ENCODE measurements at places on chromosomes 7 and 10. TPM values are rescaled to one million over a fixed set of nuclear protein-coding genes. Genes with fewer than 3 reads are reported as not detected.

The UTF1 gene
- not detected for total RNA-seq

The ADAM22 gene
- total RNA-seq, result 3.0 TPM

The GRM3 gene
- not detected for total RNA-seq

The MXI1 gene
- total RNA-seq, result 48.2 TPM

The LRRC4 gene
- total RNA-seq, result not detected

The PRRT4 gene
- total RNA-seq, result 0.69 TPM

The FUOM gene
- 32.2 TPM for total RNA-seq

The PRPS1L1 gene
- not detected for total RNA-seq

The SPDYE2 gene
- total RNA-seq, result not detected

The TBX20 gene
- not detected for total RNA-seq

The HMX3 gene
- total RNA-seq, result 0.45 TPM

The NRCAM gene
- 3.2 TPM for total RNA-seq

The TAS2R3 gene
- total RNA-seq, result 1.0 TPM

The MYL10 gene
- not detected for total RNA-seq

The EPHA1 gene
- 2.8 TPM for total RNA-seq

The ACTR3C gene
- total RNA-seq, result 2.6 TPM

GRCh38 chr7:30082686-30083085 is 52.1 kb upstream of the MTURN start:
- DNase-seq, result no peak

- DNase-seq, result no peak
Measured at GRCh38 chr7:151237244-151238189, 5.2 kb downstream of the CHPF2 start.

- no peak for DNase-seq
Measured at GRCh38 chr7:156604311-156604710, 36.3 kb upstream of the RNF32 start.

DNA sequence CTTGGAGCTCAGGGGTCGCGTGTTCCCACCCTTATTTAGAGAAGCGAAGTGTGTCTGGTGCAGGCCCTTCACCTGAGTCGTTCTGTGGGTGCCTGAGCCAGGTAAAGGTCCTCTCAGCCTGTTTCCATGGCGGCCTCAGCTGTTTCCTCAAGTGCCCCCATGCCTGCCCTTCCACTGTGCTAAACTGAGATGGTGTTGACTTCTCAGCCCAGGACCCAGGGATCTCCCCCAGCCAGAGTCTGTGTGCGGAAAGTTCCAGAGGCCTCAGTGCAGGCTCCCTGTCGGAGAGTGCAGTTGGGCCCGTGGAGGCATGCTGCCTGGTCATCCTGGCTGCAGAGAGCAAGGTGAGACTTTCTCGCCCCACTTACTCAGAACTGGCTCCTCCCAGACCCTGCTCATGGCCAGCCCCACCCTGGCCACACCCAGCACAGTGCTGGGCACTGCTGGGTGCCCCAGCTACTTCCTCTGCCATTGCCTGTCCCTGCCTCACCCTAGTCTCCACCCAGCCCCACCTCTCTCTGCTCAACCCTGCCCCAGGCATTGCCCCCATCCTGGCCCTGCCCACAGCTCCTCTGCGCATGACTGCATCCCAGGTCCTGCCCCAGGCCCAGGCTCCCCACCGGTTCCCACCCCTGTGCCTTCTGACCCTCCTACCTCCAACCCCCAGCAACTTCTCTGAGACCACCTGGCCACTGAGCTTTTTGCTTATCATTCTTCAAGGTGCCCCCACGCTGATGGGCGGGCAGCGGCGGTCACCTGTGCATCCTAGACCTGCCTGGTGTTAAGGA is 20.3 kb downstream of the NACAD start:
- DNase-seq, result no peak

- peak; percentile 86 for DNase-seq
Measured at GRCh38 chr7:151448261-151449252, 8.6 kb upstream of the CRYGN start.

- DNase-seq, result no peak
Measured at GRCh38 chr7:75980430-75981202, 13.8 kb downstream of the TMEM120A start.

DNA sequence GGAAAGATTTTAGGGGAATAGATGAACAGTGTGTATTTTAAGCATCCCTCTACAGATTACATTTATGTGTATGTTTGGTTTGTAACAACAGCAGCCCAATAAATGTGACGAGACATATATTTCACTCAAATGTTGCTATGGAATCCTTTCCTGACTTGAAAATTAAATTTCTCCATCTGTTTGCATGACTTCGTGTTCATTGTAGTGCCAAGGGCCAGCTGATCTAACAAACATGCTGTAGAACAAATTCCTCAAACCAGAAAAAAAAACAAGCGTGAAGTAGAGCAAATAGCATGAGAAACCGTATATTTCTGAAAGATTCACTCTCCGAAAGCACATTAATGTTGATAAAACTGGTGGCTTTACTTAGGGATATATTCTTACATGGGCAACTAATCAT is 87.8 kb downstream of the NRCAM start:
- no peak for DNase-seq

DNA sequence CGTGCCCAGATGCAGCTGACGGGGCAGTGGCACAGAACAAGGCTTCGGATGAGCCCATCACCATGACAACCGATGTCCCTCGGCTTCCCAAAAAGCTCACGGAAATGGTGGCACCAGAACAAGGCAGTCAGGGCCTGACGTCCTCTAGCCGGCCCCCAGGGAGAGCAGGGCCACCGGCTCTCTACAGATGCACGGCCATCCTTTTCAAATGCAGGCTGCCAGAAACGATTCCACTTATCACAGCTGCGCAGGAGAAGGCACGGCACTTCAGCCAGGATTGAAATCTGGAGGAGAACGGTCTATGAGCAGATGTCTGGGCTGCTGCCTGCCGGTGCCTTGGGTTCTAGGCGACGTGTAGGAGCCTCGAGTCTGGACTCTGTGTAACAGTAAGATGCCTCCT is 223.8 kb downstream of the ZMYND11 start:
- DNase-seq, result no peak

DNA sequence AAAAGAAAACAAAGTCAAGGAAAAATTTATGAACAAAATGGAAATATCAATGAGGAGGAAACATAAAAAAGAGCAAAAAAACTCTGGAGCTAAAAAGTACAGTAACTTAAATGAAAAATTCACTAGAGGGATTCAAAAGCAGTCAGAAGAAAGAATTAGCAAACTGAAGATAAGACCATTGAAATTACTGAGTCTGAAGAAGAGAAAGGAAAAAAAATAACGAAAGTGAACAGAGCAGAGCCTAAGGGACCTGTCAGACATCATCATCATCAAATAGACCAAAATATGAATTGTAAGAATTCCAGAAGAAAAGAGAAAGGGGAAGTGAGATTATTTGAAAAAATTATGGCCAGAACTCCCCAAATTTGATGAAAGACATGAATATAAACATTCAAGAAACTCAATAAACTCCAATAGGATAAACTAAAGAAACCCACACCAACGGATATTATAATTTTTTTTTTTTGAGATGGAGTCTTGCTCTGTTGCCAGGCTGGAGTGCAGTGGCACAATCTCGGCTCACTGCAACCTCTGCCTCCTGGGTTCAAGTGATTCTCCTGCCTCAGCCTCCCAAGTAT is 16.2 kb downstream of the NPC1L1 start:
- DNase-seq, result no peak

- DNase-seq, result no peak
Measured at GRCh38 chr10:125344573-125345171, 184.3 kb upstream of the CTBP2 start.

DNA sequence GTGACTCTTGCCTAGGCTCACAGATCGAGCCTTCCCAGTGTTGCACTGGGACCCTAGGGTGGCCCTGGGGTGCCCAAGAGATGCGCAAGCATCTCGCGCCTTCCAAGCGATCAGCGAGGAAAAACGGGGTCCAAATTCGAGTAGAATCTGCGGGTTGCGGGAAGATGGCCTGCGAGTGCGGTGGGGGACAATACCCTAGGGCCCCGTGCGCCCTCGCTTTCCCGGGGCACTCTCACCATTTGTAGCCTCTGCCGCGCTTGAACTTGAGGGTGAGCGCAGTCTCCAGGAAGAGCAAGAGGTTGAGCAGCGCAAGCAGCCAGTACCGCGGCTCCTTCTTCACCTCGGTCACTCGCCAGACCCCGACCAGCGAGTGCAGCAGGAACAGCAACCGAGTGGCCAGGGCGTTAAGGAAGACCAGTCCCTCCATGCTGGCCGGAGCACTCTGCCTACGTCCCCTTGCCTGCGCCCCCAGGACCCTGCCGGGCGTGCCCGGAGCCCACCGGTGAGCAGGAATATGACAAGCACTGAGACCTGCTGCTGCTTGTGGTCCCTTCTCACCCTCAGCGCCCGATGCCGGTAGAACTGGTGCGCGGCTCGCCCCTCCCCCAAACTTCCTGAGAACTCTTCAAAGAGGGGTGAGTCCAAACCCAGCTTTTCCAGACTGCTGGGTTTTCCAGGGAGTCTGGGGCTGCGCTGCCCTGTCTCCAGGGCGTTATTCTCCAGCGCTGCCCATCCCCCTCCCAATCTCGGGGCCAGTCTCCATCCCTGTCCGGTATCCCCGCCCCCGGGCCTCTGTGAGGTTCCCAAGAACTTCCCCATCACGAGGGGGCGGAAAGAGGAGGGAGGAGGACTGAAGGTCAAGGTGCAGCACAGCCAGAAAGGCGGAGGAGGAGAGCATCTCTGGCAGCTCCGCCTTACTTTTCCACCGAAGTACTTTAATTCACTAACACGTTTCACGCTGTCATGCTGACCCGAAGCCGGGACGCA is at the start of gene TMEM26:
TSS of gene TMEM26 (minus strand) at position 727 of the 987 bp plus-strand sequence. CDS start at position 427, 300 bp downstream.
- DNase-seq, result peak; percentile 5

- DNase-seq, result no peak
Measured at GRCh38 chr10:20870834-20871233, 26.3 kb downstream of the NEBL start.

DNA sequence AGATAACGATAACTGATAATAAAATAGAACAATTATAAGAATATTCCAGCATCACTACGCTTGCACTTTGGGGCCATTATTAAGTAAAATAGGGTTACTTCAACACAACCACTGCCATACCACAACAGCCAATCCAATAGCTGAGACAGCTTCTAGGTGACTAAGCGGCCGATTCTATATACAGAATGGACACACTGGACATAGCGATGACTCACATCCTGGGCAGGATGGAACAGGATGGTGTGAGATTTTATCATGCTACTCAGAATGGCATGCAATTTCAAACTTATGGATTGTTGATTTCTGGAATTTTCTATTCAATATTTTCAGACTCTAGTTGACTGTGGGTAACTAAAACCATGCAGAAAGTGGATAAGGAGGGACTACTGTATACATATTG is 920.9 kb downstream of the LRMDA start:
- no peak for DNase-seq

DNA sequence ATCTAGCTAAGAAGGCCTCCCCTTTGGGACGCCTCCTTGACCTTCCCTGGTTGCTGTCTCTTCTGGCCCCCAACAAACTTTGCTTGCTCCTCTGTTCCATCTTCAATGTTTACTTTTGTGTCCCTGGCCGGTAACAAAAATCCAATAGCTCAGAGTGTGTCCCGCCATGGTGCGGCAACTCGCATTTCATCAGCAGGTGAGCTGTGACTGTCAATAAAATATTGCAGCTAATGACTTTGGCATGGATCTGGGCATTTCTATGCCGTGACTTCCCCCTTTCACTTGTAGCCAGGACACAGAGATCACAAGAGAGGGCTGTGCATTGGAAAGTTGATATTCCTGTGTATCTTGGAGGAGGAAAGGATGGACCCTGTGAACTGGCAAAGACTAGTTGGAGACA is 317.6 kb downstream of the RPS24 start:
- DNase-seq, result no peak

DNA sequence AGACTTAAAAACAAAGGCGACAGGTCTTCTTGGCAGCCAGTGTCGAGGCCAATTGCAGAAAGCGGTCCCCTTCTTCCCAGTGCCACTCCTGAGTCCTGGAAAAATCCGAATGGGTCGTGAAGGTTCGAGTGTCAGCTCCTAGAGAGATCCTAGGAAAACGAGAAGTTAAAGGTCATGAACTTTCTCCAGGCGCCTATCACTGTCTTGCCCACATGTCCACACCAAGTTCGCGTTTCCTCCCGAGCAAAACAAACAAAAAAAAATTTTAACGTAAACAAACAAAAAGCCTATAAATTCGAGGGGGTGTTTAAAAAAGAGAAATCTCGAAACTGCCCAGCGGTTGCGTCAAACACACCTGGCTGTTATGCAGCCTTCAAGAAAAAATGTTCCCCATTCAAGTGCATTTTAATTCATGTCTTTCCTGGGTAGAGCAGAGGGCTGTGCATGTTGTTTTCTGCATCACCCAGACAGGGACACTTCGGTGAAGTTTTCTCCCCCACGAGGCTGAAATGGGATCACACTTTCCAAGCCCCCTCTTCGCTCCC is 1.5 kb downstream of the ARHGAP21 start:
- peak; percentile 40 for DNase-seq

GRCh38 chr7:27244488-27245123 is 2.0 kb downstream of the EVX1 start:
- no peak for DNase-seq

- no peak for DNase-seq
Measured at GRCh38 chr10:128739930-128740329, 613.7 kb upstream of the MKI67 start.

- DNase-seq, result no peak
Measured at GRCh38 chr7:29574659-29575058, 11.0 kb downstream of the PRR15 start.

GRCh38 chr10:44261710-44262455 is 123.0 kb downstream of the CXCL12 start:
- DNase-seq, result peak; percentile 33

DNA sequence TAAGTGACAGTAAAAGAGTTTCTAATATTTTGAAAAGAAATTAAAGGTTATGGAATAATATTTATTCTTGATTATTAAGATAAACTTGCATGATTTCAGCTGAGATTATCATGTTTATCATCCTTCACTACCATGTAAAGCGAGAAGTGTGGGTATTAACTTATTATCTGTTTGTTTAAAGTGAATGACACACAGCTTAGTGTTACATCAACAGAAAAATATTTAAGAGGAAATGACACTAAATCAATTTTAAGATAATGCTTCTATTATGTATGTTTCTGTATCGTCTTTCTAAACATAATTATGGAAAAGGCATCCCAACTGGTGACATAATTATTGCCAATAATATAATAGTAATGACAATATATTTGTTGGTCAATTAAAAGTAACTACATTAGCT is 213.1 kb downstream of the PCDH15 start:
- DNase-seq, result no peak

DNA sequence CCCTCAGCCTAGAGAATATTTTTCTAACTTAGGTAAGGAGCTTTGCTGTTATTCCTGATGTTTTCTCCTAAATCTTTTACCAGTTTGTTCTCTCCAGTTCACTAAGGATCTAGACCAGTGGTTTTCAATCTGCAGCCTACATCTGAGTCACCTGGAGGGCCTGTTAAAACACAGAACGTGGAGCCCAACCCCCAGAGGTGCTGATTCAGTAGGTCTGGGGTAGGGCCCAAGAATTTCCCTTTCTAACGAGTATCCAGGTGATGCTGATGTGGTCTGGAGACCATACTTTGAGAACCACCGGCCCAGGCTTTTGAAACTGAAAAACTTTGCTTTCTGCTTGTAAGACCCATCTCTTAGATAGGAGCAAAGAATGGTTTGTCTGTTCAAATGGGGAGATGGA is 51.2 kb upstream of the KMT2E start:
- DNase-seq, result peak; percentile 48

Measured in activated CD8-positive, alpha-beta T cell treated with anti-CD3 and anti-CD28 coated beads for 36 hours (primary cell).